ENCODE measurements at places on chromosomes 2 and 18.

DNA sequence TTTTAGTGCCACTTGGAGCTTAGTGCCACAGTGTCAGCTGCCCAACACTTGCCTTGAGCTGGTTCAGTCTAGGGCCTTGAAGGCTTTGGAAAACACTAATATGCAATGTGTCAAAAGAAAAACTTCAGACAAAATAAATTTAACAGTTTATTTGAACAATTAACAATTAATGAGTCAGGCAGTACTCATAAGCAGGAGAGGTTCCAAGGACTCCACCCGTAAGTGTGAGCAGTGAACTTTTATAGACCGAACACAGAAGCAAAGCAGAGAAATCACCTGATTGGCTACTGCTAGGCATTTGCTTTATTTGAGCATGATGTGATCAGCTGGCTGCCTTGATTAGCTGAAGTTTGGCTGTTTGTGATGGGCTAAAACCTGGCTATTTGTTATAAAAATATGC is 49.5 kb upstream of the TBC1D8 start:
- no peak for DNase-seq

DNA sequence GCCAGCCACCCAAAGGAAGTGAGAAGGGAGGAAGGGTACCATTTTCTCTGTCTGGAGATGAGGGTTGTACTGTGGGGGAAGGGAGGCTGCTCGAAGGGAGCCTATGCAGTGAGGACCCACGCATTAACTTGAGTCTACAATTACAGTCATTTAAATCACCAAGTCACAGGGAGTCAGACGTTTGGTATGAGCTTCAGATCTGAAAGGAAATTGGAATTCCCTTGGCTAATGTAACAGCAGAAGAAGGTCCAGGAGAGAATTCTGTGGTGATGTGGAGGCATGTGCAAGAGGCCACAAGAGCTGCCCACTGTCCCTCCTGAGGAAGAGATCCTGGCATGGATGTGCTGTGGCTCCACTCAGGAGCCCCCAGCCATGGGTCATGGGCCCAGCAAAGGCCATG is 22.5 kb downstream of the DAPL1 start:
- no peak for DNase-seq

- no peak for DNase-seq
These were observed 132.3 kb upstream of the PELI1 start for GRCh38 chr2:64276417-64277095.

GRCh38 chr2:195021711-195022507 is 635.1 kb upstream of the SLC39A10 start:
- no peak for DNase-seq

GRCh38 chr18:12121175-12122042 is 27.8 kb downstream of the ANKRD62 start:
- no peak for DNase-seq

DNA sequence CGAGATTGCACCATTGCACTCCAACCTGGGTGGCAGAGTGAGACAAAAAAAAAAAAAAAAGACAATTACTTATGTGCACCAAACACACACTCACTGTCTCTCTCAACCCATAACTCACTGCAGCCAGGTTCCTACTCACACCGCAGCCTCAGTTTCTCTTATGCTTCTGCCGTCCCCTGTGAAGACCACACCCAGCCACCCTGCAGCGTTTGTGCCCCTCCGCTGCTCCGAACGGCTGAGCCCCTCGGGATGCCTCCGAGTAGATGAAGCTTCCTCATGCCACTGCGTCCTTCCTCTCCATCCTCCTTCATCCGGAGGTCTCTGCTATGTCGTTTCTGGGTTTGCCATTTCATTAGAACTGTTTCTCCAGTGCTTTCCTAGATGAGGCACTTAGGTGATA is 160.1 kb downstream of the TWIST2 start:
- no peak for DNase-seq

DNA sequence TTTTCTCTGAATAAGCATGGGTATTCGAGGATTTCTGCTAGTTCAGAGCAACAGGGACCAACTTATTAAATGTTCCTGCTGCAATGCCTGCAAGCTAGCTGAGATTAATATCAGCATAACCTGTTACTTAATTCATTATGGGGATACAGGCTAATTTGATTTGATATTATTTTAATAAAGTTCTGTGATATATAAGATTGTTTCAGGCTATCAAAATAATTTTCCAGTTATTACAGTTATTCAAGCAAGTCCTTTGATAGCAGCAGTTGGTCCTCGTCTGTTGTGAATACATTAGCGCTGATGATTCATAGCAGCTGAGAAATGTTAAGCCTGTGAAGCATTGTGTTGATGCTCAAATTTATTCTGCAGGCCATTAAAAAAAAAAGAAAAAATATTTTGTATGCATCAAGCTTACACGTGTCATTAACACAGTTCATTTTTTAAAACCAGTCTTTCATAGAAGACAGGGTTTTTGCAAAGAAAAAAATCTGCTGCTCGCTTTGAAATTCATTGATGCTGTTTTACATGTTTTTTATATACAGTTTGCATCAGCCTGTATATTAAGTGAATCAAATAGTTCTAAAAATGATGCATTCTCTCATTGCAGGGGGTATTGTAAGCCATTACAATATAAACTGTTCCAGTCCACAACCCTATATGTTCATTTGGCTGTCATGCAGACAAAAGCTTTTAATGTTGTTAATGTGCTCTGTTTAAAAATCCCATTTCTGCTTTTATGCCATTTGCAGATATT is 482.5 kb downstream of the BCL11A start:
- DNase-seq: no peak

DNA sequence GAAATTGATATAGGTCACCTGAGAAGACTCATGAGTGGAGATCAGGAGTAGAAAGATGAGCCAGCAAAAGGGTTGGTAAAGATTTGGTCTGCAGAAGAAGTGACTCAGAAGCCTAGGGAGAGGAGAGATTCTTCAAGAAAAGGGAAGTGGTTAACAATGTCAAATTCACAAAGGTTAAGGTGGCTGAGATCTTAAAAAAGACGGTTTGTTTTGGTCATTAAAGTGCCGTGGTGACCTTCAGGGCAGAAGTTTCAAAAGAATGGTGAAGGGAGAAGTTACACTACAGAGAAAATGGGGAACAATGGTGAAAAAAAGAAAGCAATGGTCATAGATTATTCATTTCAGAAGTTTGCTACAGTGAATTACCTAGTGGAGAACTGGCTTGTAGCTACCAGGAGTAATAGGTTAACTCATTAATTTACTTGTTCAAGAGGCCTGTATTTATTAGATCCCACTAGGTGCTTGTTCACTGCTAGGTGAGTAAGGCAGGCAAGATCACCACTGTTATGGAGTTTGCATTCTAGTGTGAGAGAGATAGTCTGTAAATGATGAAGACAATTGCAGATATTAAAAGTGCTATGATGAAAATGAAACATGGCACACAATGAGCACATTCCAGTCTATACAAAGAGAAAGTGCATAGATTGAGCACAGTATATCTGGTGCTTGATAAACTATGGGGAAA is 43.0 kb downstream of the FBXO48 start:
- DNase-seq: no peak

- DNase-seq: no peak
These were observed 752 bp upstream of the BAZ2B start for GRCh38 chr2:159617100-159617499.

DNA sequence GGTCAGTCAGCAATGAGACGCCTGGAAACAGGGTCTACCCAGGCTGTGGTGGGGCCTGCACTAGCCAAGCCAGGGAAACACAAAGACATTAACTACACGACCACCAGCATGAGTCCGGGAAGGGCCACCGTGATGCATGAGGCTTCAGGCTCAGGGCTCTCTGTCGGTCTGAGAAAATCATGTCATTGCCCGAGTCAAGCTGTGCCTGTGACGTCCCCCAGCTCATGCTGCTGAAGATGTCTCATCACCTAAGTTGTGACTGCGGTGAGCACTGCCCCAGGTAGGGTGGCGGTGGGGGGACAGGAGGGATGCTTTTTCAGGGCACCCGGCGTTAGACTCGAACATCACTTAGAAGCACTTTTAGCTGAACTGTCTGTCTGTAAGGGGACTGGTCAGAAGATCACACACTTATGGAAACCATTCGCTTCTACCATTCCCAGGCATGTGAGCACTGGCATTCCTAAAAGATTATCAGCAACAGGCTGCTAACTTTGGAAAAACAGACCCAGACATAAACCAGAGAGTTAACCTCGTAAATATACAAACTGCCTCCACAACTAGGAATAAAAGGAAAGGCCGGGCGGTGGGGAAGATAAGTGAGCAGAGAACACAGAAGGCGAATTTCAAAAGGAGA is 234.5 kb downstream of the HDAC4 start:
- no peak for DNase-seq

- DNase-seq: no peak
These were observed 22.9 kb downstream of the ZNF532 start for GRCh38 chr18:58887613-58887963.

DNA sequence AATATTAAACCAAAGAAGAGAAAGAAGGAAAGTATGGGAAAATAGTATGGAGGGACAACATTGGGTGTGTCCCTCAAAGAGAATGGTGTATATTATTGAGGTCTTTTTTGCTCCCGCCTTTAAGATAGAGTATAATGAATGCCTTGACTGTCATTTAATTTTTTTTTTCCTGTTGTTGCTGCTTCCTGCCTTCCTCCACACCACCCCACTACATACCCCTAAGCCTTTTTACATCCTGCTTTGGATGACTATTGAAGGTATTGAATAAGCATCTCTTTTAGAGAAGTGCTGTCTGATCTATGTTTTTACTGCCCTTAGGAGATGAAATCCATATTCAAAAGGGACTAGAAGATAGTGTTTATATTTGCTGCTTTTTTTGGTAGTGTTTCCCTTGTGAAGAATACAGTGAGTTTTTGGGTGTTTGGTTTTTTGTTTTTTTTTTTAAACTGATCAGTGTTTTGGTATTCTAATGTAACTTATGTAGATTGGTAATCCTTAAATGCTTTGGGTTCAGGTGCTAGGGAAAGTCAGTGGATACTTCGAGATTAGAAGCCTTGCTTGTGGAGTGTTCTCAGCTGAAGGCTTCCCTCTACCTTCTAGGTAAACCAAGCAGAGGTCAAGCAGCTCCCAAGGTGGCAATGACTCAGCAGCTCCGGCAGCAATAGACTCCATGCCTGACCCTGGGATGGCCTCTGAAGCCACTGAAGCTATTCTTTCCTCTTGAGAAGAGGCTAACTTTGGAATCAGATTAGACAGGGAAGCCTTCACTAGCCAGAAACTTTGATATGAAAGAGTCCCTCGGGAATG is 5.0 kb downstream of the FZD7 start:
- DNase-seq: no peak

- no peak for DNase-seq
These were observed 10.1 kb downstream of the AMER3 start for GRCh38 chr2:130765464-130765863.

GRCh38 chr2:133791191-133791590 is 222.9 kb upstream of the NCKAP5 start:
- no peak for DNase-seq

DNA sequence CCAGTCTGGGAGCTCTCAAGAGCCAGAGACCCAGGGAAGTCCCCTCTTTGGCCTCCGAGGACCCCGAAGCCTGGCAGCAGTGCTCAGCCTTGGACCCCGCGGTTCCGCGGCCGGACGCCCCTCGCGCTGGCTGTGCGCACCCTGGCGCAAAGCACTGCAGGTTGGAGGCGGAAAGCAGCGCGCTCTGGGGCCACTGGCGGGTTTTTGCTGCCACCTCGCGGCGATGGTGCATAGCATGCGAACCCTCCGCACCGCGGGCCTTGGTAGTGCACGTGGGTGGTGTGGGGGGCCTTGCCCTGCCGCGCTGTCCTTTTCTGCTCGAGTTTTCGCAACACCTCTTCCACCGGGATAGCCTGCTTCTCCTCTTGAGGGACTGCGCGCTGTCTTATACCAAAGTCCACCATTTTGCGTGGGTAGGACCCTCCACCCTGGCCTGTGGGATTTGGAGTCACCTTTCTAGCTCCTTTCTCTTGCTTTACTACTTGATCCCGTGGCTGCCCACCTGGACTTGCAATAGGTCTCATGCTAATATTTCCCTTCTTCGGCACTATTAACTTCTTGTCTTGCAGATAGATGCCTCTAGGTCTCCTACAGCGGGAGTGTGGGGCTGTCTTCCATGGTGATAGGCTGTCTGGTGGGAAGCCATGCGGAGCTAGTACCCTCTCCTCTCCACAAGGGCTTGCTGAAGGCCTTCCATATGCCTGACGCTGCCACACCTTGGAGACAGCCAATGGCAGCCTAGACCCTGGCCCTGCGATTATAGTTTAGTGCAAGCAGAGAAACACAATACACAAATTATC is 14.3 kb downstream of the SIX3 start:
- DNase-seq: peak; percentile 40

- no peak for DNase-seq
These were observed 8.0 kb downstream of the ZNF516 start for GRCh38 chr18:76487070-76487469.

GRCh38 chr2:143071185-143071876 is 57.9 kb upstream of the ARHGAP15 start:
- no peak for DNase-seq

DNA sequence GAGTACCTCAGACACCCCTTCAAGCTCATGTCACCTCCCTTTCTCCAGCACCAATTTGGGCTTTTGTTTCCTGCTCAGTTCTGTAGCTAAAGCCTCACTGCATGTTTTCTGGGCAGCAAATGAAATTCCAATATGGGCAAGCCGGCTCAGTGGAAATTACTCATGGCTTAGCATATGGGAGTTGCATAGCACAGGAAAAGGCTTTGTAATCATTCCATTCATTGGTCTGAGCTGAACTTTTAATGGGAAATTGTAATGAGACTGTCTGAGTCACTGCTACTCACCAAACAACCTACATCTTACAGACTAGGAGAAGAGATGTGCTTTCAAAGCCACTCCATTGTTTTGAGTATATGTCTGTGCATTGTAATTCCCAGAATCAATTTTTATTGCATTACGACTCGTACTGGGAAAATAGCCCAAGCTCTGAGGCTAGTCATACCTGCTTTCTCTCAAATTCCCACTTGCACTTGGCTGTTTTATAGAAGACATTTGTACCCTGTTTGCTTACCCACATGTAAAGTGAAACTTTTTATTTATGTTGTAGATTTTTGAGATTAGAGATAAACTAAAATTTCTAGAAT is 139.5 kb upstream of the LRATD1 start:
- no peak for DNase-seq

DNA sequence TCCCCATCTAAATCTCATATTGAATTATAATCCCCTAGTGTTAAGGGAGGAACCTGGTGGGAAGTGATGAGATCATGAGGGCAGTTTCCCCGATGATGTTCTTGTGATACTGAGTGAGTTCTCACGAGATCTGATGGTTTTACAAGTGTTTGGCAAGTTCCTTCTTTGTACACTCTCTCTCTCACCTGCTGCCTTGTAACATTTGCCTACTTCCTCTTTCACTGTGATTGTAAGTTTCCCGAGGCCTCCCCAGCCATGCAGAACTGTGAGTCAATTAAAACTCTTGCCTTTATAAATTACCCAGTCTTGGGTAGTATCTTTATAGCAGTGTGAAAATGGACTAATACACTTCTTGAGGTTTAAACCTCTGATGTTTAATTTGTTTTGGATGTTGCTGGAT is 177.5 kb downstream of the CD8B2 start:
- DNase-seq: no peak

GRCh38 chr2:172092716-172093415 is 7.6 kb downstream of the DLX1 start:
- no peak for DNase-seq

GRCh38 chr2:217360781-217361482 is 501.1 kb upstream of the TNP1 start:
- no peak for DNase-seq
